Left lung (tissue), 14 donors: ENCODE measurements at places on chromosomes 11 and 22.

DNA sequence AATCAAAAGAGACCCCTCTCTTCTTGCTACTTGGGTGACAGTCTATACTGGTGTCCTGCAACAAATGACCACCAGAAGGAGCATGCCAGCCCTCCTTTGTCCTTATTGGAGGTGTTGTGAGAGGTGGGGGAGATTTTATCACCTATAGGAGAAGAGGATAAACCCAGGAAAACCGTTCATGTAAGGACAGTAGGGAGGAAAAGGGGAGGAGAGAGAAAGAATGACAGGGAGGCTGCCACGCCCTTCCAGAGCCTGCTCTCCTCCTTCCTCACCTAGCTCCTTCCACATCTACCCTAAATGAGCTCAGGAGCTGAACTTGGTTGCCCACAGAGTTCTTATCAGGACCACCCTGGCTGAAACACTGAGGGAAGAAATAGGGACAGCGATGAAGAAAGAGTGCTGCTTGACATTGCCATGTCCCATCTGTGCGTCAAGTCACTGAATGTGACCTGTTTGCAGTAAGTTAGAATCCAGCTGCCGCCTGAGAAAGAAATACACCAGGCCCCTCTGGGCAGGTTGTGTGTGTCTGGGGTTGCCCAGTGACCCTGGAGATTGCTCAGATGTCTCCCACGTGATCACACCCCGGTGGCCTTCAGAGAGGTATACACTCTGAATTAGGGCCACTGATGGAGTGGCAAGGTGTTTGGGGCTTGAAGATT, 40.4 kb upstream of the ETS1 start:
- no peak for DNase-seq

GRCh38 chr11:88704485-88704884, 361.3 kb downstream of the GRM5 start:
- DNase-seq = no peak

GRCh38 chr22:39448205-39449054, 8.4 kb upstream of the MGAT3 start:
- DNase-seq = peak; percentile 56

GRCh38 chr11:19970944-19971343, 189.3 kb downstream of the DBX1 start:
- no peak for DNase-seq

DNA sequence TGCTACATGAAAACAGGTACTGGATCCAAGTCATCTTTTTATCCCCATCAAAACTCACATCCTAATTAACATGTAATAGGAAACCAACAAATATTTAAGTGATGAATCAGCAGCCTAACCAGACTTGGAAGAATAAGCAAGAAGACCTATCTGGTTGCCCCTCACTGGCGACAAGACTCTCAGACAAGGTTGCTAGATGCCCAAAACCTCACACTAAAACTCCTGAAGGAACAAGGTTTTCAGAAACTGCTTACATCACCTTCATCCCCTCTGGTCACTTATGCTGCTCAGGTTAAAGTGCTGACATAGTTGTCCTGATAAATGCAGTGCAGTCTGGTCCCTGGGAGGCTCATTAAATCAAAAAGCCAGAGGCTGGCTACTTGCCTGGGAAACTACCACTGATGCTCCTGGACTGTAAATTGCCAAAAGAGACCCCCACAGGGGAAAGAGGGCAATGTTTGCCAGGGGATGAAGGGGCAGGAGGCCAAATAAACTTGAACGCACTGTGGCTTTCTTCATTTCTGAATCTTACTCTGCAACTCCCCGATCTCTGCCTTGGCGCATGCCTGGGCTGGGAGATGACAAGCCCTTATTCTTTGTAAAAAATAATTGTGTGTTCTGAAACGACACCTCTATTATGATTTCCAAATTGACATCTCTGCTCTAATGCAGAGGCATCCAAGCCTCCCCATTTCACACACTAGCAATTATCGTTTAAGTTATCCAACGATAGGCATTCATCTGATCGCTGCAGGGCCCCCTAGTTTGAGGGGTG, 72.7 kb downstream of the AMBRA1 start:
- DNase-seq = no peak

GRCh38 chr11:124115782-124116616, 749 bp downstream of the VWA5A start:
- peak; percentile 81 for DNase-seq

GRCh38 chr11:70503468-70504221, 105.3 kb downstream of the CTTN start:
- DNase-seq = no peak
